ENCODE measurements at places on chromosomes 2 and 18.

- no peak for DNase-seq
Measured at GRCh38 chr18:44133483-44133882, 547.2 kb upstream of the SETBP1 start.

DNA sequence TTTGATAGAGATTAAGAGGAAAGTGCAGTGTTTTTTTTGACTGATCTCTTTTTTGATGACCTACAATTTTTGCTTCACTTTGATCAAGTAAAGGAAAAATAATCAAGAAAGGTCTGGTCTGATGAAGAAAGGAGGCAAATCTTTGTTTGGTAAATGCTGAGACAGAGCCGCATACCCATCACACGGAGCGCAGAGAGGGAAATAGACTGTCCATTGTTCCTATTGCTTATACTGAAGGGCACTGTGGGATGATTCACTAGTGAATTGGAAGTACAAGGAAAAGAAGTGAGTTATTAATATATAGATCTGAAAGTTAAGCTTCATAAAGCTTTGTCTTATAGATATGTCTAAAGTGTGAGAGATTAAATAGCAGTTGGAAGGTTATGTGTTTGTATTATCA is 455.1 kb downstream of the PLCL1 start:
- no peak for DNase-seq

DNA sequence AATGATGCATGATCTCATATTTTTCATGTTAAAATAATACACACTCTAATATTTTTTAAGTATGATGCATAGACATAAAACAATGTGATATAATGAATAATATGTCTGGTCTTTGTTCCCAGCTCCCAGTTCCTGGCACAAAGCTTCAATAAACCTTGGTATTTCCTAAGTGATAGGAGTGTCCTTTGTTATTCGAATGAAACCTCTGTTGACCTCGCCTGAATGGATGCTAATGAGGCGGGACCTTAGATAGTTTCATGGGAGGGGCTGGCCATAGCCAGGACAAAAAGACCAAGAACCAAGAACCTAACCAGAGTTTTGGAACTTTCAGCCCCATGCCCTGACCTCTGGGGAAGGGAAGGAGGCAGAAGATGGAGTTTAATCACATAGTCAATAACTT is 257.7 kb upstream of the COPS8 start:
- DNase-seq = no peak

- no peak for DNase-seq
Measured at GRCh38 chr2:102483086-102483485, 10.1 kb downstream of the SLC9A4 start.

GRCh38 chr18:33682436-33682835 is 104.4 kb downstream of the ASXL3 start:
- DNase-seq = no peak

GRCh38 chr2:85838181-85838580 is 50.6 kb downstream of the ST3GAL5 start:
- no peak for DNase-seq

DNA sequence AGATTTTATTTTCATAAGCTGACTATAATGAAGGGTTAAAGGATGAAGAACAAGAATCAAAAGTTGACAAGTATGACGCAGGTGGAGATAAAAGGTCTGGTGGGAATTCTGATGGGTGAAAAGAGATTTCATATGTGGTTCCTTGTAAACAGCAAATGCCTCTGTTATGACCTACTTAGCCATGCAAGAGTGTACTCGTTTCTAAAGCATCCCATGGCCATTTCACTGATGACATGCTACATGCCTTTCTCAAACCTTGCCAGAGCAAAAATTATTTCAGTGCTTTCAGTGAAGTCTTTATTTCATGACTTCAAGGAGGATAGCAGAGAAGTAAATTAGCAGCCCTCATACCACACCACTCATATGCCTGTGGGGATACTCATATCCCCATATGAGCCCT is 71.7 kb downstream of the FEZ2 start:
- no peak for DNase-seq

- DNase-seq = no peak
Measured at GRCh38 chr2:222688917-222689316, 17.5 kb downstream of the MOGAT1 start.

DNA sequence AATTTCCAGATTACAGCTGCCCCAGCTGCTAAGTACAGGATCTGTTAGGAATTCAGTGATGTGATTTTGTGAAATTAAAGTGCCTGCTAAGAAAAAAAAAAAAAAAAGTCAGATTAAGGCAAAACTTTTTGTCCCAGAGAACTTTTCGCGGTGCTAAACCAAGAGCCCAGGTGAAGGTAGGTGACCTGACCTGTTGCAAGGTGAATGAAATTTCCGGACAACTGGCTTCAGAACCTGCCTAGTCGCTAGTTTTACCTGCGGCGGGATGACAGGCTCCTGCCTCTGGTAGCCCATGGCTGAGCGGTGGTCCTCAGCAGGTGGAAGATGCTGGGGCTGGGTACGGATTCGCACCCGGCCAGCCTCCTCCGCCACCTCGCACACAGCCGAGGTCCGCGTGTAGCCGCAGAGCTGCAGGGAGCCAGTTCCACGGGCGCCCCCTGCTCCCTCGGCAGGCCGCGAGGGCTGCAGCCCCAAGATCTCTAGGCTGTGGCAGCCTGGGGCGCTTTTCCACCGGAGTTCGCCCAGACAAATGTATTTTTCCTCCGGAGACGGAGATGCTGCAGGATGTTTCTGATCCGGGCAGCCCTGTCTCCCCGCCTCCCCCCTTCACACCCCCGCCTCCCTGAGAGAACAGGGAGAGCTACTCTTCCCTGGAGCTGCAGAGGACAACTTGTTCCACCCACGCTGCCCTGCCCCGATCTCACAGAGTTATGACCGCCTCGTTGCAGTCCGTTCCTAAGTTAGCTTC is at the start of gene SLC38A11:
TSS of gene SLC38A11 (minus strand) at position 572 of the 748 bp plus-strand sequence. CDS start at position 294, 278 bp downstream.
- DNase-seq = no peak

DNA sequence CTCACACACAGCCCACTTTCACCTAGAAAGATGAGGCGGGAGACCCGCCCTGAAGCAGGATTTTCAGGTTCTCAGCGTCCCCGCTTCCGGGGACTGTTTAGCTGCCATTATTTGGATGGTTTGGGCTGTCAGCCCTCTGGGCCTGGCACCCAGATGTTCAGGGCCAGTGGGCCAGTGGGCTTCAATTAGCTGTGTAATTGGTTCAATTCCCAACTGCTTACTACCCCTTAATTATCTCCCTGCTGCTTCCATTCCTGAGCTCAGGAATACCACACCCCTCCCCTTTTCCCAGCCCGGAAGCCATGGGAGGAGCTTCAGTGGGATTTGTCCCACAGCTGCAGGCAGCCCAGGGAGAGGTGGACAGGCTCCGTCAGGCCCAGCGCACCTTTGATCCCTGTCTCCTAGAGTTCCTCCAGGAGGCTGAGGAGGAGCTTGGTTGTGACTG is 114.1 kb upstream of the MYCN start:
- no peak for DNase-seq

GRCh38 chr2:112812318-112813267 is 24.0 kb downstream of the IL1B start:
- no peak for DNase-seq

DNA sequence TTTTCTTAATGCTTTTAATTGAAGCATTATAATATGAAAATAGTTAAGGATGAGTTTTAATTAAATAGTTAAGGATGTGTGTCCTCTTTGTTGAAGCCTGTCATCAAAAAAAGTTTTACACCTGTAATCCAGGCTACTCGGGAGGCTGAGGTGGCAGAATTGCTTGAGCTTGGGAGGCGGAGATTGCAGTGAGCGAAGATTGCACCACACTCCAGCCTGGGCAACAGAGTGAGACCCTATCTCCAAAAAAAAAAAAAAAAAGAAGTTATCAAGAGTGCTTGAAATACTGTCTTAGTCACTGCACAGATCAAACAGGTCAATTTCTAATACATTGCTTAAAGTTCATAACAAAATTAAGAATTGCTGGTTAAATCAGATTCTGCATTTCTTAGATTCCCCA is 193.6 kb downstream of the CD226 start:
- DNase-seq = no peak

DNA sequence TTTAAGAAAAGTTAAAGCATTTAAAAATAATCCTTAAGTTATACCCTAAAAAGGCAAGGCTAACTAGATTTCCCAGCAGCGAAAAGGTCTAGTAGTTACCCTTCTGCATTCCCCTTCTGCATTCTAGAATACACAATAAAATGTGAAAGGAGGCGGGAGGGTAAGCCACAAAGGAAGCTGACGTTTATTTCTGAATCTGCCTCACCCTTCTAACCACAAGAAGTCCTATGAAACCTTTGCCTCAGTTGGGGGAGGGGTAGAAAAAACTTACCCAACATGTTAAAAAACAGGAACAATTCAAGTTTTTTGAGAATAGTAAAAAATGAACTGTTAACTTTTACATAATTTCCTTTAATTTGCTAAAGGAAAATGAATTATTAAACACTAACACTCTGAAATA is 11.3 kb downstream of the STK17B start:
- no peak for DNase-seq

GRCh38 chr2:9238591-9239326 is 32.1 kb downstream of the ASAP2 start:
- no peak for DNase-seq

GRCh38 chr2:172842511-172843265 is 107.0 kb downstream of the RAPGEF4 start:
- DNase-seq = no peak

- DNase-seq = no peak
Measured at GRCh38 chr2:43223521-43224001, 2.8 kb downstream of the ZFP36L2 start.

GRCh38 chr2:10717628-10718027 is 3.8 kb upstream of the ATP6V1C2 start:
- no peak for DNase-seq

DNA sequence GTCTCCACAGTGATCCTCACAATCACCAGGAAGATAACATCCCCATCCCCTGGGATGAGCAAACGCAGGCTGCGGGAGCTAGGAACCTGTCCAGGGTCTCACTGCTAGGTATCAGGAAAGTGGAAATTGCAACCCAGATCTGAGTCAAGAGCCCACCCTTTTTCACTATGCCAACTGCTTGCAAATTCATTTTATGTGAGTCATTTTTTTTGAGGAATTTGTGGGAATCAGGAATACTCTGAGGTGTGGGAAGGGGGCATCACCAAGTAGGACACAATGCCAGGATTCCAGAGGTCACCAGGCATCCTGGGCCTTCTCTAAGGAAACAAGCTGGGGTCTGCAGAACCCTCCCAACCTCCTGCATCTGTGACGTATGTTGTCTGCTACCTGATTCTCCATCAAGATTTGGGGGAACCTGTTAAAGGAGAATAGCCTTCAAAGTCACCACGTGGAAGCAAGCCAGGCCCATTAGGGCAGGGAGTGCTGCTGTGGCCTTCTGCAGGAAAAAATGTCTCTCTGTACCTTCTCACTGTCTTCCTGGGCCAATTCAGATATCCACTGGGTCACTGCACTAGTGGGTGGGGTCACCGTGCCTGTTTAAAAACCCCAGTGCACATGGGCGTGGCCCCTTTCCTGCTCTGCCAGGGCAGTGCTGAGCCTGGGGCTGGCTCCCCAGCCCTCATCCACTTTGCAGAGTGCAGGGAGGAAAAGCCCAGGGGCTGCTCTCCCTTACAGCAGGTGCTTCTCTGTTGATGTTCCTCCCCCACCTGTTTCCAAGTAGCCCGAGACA is 50.2 kb downstream of the MCFD2 start:
- no peak for DNase-seq

- peak; percentile 17 for DNase-seq
Measured at GRCh38 chr2:160407393-160408172, 86.0 kb downstream of the RBMS1 start.

- DNase-seq = no peak
Measured at GRCh38 chr2:169116327-169116726, 47.0 kb downstream of the DHRS9 start.

DNA sequence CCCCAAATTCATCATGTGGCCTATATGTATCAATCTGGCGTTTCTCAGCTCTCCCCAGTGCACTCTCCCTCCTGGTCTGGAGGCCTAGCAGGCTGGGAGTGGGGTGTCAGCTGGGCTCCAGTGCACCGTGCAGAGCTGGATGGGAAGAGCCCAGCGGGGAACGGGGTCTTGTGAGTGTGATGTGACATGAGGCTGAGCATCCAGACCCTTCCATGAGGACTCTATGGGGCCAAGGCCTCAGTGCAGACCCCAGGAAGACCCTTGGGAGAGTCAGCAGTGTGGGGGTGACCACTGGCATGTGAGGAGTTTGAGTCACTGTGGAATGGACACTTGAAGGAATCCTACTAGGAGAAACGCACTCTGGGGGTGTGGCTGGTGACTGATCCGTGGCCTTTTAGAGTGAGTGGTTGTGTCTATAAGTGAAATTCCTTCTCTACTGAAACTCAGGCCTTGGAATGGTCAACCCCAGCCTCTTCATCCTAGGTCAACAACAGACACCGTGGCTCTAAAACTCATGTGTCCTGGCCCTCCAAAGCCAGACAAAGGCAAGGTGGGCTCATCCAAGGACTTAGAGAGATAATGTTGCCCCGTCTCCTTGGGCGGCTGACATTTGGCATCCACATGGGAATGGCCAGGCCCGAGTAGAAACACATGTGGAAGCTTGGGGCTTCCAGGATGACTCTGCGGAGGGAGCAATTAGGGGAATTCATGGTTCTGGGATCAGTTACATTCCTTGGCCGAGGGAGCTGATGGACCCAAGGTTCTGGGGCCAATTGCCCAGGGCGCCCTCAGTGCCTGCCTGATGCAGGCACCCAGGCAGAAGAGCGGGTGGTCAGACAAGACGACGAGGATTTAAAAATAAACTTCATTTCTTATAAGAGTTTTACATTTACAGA is 156.0 kb upstream of the TWIST2 start:
- no peak for DNase-seq

- no peak for DNase-seq
Measured at GRCh38 chr18:26656944-26657536, 108.7 kb upstream of the KCTD1 start.

DNA sequence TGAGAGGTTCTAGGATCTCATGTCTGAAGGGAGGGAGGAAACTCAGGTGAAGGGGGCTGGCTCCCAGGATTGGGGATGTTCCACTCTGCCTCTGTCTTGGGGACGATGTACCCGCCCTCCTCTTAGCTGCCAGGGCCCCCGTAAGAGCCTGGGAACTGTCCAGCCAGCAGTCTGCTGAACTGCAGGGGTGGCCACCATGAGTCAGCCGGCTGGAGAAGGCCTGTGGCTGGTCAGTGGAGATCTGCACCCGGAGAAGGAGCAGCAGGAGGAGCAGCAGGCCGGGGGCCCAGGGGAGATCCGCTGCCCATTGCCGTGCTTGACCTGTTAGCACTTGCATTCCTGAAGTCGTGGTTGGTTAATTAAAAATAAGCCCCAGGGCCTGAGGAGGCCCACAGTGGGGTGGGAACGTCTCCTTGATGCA is 180.3 kb downstream of the TFCP2L1 start:
- DNase-seq = no peak

DNA sequence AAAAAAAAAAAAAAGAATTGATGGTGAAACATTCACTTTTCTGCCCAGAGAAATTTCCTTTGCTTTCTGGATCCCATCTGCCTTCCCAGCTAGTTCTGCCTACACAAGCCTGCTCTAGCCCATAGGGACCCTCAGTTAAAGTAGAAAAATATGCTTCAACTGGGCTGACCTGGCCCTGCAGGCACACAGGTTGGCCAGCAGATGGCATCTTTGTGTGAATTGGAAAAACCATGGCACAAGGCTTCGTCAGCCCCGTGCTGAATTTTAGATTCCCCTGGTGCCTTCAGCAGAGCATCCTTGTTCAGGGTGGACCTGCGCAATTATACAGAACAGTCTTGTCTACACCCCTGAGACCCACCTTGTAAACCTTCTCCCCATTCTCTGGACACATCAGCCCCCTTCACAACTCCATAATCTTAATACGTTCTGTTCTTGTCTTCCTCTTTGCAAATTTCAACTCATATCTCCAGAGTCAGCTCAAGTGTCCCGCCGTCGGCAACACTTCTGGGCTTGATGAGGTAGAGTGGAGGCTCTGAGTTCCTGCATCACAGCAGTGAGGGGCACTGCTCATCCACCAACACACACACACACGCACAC is 114.5 kb downstream of the INSIG2 start:
- DNase-seq = no peak

- DNase-seq = no peak
Measured at GRCh38 chr2:14881651-14882327, 249.3 kb downstream of the LRATD1 start.
